Activated CD4-positive, alpha-beta T cell treated with anti-CD3 and anti-CD28 coated beads for 36 hours (primary cell): ENCODE measurements at places on chromosomes 1 and 21.
A peak's percentile ranks its signal among the peaks of the same experiment; 100 is the strongest.

- peaks cover 13% of the 10 kb centered on the region for H3K4me1 ChIP-seq
- no peak for DNase-seq
- no peak overlapping the region for H3K4me3 ChIP-seq
- H3K36me3 ChIP-seq: peaks cover 14% of the 10 kb centered on the region
- no peak overlapping the region for H3K27ac ChIP-seq
These were observed 32.3 kb downstream of the TBX19 start for GRCh38 chr1:168312718-168313604.

DNA sequence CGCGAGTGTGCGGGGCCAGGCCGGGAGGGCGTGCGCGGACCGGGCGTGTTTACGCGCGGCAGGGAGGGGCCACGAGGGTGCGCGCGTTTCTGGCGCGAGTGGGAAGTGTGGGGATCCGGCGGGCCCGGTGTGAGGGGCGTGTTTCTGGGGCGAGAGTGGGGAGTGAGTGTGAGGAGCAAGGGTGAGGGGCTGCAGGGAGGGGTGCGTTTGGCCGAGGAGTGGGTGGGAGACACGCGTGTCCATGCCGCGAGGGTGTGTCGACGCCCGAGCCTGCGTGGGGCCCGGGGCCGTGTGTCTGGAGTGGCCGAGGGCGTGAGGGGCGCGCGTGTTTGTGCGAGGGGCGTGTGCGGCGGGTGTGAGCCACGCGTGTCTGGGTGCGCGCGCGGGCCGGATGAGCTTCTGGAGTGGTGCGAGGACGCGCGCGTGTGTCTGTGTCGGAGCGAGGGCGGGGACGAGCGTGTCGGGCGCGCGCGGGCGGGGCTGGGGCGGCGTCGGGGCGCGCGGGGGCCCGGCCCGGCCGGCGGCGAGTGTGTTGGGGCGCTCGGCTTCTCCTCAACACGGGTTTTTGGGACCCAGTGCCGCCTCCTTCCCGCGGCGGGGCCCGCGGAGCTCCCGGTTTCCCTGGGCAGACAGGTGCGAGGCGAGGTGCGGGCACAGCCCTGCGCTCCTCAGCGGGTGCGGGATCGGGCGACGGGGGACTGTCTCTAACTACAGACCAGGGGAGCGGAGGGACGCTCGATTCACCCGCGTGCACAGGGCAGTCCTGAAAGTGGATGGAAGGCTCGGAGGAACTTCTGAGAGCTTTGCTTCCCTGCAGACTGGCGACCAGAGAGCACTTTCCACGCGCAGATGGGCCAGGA lies 65.8 kb upstream of the VAMP3 start:
- H3K36me3 ChIP-seq: peaks cover 2% of the 10 kb centered on the region
- peaks cover 46% of the 10 kb centered on the region for H3K27me3 ChIP-seq
- H3K4me3 ChIP-seq: peak overlapping the region; percentile 61
- H3K4me1 ChIP-seq: peaks cover 13% of the 10 kb centered on the region
- DNase-seq: peak; percentile 49
- H3K27ac ChIP-seq: no peak overlapping the region

- no peak for DNase-seq
- no peaks in the 10 kb centered on the region for H3K4me1 ChIP-seq
- no peaks in the 10 kb centered on the region for H3K27me3 ChIP-seq
- H3K4me3 ChIP-seq: no peak overlapping the region
- no peaks in the 10 kb centered on the region for H3K36me3 ChIP-seq
These were observed 108.7 kb upstream of the COL6A1 start for GRCh38 chr21:45872902-45873301.

GRCh38 chr1:155209312-155209721 lies 822 bp downstream of the MTX1 start:
- peak overlapping the region; percentile 85 for H3K27ac ChIP-seq
- peaks cover 3% of the 10 kb centered on the region for H3K36me3 ChIP-seq
- no peaks in the 10 kb centered on the region for H3K27me3 ChIP-seq
- no peak for DNase-seq
- H3K4me1 ChIP-seq: peaks cover 29% of the 10 kb centered on the region

- DNase-seq: peak; percentile 22
- no peak within 1 kb of the TSS for H3K27ac ChIP-seq
- H3K4me1 ChIP-seq: peaks cover 7% of the 10 kb centered on the region
These were observed at the start of gene FMN2 for GRCh38 chr1:240091614-240092300. Gene FMN2, plus strand, starts transcription at chr1:240091883. Its CDS starts 227 bp downstream, at chr1:240092110.

DNA sequence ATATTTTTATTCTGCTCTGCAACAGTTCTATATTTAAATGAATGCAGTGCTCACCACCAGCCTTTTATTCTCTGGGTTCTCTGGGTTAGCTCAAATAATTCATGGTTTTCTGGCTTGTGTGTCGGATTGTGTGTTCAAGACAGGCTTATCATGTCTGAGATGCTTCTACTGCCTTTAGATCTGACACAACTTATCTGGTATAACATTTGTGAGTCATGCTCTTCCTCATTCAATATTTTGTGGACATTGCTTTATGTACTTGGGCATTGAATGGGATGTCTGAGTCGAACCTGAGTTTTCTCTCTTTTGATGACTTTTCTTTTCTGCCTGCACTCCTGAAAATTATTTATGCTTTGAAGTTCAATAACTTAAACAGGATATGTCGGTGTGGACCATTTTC lies 17.6 kb upstream of the PKP1 start:
- H3K4me1 ChIP-seq: no peaks in the 10 kb centered on the region
- no peak overlapping the region for H3K4me3 ChIP-seq
- H3K27me3 ChIP-seq: peaks cover 31% of the 10 kb centered on the region

- DNase-seq: no peak
- no peak overlapping the region for H3K4me3 ChIP-seq
- no peak overlapping the region for H3K27ac ChIP-seq
- peaks cover 21% of the 10 kb centered on the region for H3K4me1 ChIP-seq
These were observed 3.8 kb downstream of the CCN1 start for GRCh38 chr1:85584264-85584781.

GRCh38 chr1:54407404-54408146 lies 1.4 kb upstream of the SSBP3 start:
- no peaks in the 10 kb centered on the region for H3K27me3 ChIP-seq
- H3K27ac ChIP-seq: peak overlapping the region; percentile 88
- peak overlapping the region; percentile 76 for H3K4me3 ChIP-seq
- peaks cover 48% of the 10 kb centered on the region for H3K4me1 ChIP-seq
- peaks cover 17% of the 10 kb centered on the region for H3K36me3 ChIP-seq

- peaks cover 94% of the 10 kb centered on the region for H3K4me1 ChIP-seq
- no peaks in the 10 kb centered on the region for H3K27me3 ChIP-seq
- peak overlapping the region; percentile 73 for H3K4me3 ChIP-seq
- peak overlapping the region; percentile 99 for H3K27ac ChIP-seq
- H3K36me3 ChIP-seq: peaks cover 36% of the 10 kb centered on the region
These were observed 12.1 kb downstream of the MCL1 start for GRCh38 chr1:150567341-150567716.

DNA sequence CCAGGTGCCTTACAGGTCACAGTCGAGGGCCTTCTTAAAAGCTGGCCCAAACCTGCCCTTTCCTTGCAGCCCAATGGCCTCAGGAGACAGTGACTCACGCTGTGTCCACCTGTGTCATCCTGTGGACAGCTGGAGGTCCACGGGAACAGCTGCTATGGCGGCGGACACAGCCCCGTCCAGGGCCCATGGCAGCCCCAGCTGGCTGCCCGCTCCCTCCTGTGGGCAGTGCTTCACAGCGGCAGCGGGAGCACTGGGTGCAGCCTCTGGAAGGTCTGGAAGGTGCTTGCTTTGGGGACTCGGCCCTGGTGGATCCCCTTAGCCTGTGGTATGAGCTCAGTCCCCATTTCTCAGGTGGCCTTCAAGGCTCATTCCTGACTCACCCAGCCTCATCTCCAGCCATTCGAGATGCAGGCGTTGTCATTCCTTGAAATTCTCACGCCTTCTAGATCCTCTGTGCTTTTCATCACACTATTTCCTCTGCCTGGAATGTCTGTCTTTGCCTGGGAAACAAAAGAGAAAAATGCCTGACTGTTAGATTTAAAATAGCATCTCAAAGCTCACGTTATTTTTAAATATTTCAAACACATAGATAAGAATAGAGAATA lies 86.8 kb downstream of the KIF26B start:
- peaks cover 10% of the 10 kb centered on the region for H3K27me3 ChIP-seq
- H3K4me1 ChIP-seq: no peaks in the 10 kb centered on the region
- H3K36me3 ChIP-seq: no peaks in the 10 kb centered on the region
- DNase-seq: no peak
- H3K4me3 ChIP-seq: no peak overlapping the region

- H3K36me3 ChIP-seq: no peaks in the 10 kb centered on the region
- no peak overlapping the region for H3K27ac ChIP-seq
- no peaks in the 10 kb centered on the region for H3K27me3 ChIP-seq
- H3K4me1 ChIP-seq: no peaks in the 10 kb centered on the region
- no peak for DNase-seq
- H3K4me3 ChIP-seq: no peak overlapping the region
These were observed 132.7 kb upstream of the IPO9 start for GRCh38 chr1:201696217-201696761.

- H3K27ac ChIP-seq: no peak overlapping the region
- no peak for DNase-seq
- no peak overlapping the region for H3K4me3 ChIP-seq
- no peaks in the 10 kb centered on the region for H3K4me1 ChIP-seq
These were observed 886.9 kb downstream of the AMY1C start for GRCh38 chr1:104636581-104636980.

DNA sequence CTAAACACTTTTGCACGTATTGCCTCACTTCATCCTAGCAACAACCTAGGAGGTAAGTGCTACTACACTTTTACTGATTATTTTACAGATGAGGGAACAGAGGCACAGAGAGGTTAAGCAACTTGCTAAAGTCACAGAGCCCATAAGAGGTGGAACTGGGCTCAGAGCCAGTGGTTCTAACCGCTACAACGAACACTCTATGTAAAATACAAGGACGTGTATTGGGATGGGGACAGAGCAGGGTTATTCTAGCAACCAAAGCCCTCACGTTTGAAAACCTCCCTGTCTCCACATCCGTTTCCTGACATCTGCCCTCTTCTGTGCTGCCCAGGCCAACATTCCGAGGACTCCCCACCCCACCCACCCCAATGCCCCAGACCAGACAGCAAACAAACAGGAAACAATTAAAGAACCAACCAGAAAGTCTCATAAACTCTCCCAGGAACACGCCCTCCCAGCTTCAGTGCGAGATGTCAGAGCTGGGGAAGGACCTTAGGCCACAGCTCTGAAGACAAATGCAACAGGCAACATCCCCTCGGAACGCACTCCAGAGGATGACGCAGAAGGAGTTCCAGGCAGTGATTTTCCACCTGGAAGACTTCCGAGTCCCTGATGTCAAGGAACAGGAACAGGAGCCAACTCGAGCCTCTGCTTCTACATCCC lies 41.1 kb downstream of the GLIS1 start:
- no peak overlapping the region for H3K27ac ChIP-seq
- no peaks in the 10 kb centered on the region for H3K36me3 ChIP-seq
- H3K4me3 ChIP-seq: no peak overlapping the region
- H3K27me3 ChIP-seq: no peaks in the 10 kb centered on the region
- no peak for DNase-seq
- no peaks in the 10 kb centered on the region for H3K4me1 ChIP-seq

DNA sequence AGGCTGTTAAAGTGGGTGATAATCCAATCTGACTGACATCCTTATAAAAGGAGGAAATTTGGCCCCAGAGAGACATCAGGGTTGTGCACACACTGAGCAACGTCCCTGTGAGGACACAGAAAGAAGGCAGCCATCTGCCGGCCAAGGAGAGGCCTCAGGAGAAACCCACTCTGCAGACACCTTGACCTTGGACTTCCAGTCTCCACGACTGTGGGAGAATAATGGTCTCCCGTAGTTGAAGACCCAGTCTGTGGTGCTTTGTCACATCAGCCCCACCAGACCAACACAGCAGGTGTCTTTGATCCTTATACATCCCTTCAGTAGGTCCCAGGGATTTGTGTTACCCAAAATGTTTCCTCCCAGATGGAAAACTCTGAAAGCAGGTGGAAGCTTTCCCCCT lies 4.2 kb upstream of the DNAJC28 start:
- peaks cover 8% of the 10 kb centered on the region for H3K4me1 ChIP-seq
- H3K36me3 ChIP-seq: no peaks in the 10 kb centered on the region
- DNase-seq: no peak
- no peaks in the 10 kb centered on the region for H3K27me3 ChIP-seq
- no peak overlapping the region for H3K27ac ChIP-seq

GRCh38 chr1:53693339-53693738 lies 45.6 kb downstream of the GLIS1 start:
- H3K36me3 ChIP-seq: no peaks in the 10 kb centered on the region
- no peak overlapping the region for H3K4me3 ChIP-seq
- H3K4me1 ChIP-seq: no peaks in the 10 kb centered on the region
- H3K27ac ChIP-seq: no peak overlapping the region

DNA sequence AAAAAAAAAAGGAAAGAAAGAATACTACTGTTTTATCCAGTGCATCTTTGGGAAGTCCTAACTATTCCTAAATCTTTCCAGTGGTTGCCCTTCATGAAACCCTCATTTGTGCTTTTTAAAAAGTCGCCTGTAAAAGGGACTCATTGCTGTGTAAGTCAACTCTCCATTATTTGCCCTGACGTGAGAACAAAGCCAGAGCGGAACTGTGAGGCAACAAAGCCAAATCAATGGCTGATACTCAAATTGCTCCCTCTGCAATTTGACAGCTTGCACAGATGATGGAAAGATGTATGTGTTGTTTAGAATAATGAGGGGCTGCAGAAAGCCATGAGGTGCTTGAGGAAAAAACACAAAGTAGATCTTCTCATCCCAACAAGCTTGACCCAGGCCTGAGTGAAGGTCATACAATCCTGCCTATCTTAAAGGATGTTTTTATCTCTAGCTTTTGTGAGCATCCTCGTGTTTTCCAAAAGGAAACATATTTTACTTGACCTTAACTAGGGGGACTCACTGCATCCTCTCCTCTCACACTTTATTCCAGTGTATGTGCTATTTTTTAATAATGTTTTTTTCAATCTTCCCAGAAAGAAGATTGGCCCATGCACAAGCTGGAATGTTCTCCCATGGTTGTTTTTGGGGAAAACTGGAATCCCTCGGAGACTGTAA lies 33.4 kb downstream of the SMYD2 start:
- H3K27me3 ChIP-seq: no peaks in the 10 kb centered on the region
- H3K27ac ChIP-seq: no peak overlapping the region
- no peak overlapping the region for H3K4me3 ChIP-seq
- peaks cover 21% of the 10 kb centered on the region for H3K4me1 ChIP-seq
- no peak for DNase-seq

- H3K27ac ChIP-seq: no peak overlapping the region
- H3K4me3 ChIP-seq: no peak overlapping the region
- H3K36me3 ChIP-seq: peaks cover 2% of the 10 kb centered on the region
- peaks cover 13% of the 10 kb centered on the region for H3K4me1 ChIP-seq
- DNase-seq: no peak
These were observed 2.3 kb upstream of the AUNIP start for GRCh38 chr1:25861316-25862286.

- no peak overlapping the region for H3K27ac ChIP-seq
- H3K36me3 ChIP-seq: peaks cover 38% of the 10 kb centered on the region
- no peaks in the 10 kb centered on the region for H3K27me3 ChIP-seq
These were observed 7.4 kb downstream of the STX6 start for GRCh38 chr1:181015251-181015615.

- H3K4me3 ChIP-seq: no peak overlapping the region
- no peaks in the 10 kb centered on the region for H3K36me3 ChIP-seq
- H3K27me3 ChIP-seq: peaks cover 12% of the 10 kb centered on the region
- H3K4me1 ChIP-seq: peaks cover 5% of the 10 kb centered on the region
These were observed 152.0 kb upstream of the IGSF21 start for GRCh38 chr1:17955302-17956285.
